ENCODE measurements at places on chromosomes 12 and 14.

GRCh38 chr12:22731236-22731635 is 106.3 kb downstream of the ETNK1 start:
- DNase-seq = no peak

DNA sequence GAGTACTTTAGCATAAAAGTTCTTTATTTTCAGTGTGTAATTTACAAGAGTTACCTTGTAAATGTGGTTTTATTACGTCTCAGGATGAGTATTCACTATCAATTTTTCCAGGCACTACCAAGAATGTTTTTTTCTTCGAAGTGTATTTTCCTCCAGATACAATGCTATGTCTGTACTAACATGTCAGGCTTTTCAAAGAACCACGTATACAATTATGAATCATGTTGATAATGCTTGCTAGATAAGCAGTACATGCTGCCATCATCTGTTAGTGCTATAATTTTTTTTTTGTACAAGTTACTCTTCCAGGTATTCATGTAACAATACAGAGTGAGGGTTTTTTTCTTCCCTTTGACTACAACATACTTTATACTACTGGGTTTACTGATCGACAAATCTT is 5.6 kb upstream of the KANSL2 start:
- no peak for DNase-seq

DNA sequence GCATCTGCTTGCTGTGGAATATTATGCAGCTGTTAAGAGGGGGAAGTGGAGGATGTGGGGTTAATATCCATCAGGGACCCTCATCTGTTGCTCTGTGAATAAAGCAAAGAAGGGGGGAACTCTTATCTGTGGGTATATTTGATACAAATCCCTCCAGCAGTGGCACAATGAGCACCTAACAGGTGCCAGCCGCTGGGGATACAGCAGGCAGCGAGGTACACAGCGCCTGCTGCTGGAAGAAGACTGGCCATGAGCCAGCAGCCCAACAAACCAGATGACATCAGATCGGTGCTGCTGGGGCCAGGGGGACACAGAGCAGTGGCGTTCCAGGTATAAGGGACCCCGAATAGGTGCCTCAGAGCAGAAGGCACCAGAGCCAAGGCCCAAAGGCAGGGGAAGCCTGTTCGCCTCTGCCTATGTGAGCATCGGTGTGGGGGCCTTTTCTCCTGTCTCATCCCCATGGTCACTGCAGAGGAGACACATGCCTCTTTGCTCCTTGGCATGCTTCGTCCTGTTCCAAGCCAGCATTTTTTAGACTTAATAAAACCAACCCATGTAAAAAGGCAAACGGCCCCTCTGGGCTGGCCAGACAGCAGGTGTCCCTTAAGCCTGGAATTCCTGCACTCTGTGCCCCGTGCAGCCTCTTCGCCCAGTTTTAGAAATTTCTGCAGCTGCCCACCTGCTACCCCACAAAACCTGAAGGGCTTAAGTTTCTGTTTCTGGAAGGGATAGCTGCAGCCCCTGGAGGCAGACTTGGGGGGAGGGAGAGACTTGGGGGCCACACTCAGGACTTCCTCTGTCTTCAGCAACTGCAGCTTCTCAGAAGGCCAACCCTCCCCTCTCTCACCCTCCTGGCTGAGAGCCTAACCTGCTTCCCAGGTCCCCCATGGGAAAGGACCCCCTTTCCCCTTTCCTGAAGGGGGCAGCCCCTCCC is 1.6 kb upstream of the CKB start:
- peak; percentile 69 for DNase-seq

- no peak for DNase-seq
These were observed 33.5 kb upstream of the ARHGAP5 start for GRCh38 chr14:32043624-32044023.

DNA sequence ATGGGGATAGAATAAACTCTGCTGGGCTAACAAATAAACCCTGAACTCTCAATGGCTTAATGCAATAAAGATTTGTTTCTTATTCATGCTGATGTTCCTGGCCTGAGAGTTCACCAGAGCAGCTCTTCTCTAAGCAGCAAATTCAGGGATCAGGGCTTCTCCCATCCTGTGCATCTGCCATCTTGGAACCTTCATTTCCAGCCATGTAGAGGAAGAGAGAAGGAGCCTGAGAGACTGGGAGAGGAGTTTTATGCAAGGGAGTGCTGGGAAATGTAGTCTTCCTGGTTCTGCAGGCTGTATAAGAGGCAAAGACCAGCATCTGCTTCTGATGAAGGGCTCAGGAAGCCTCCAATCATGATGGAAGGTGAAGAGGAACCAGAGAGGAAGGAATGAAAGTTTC is 20.6 kb upstream of the APOLD1 start:
- DNase-seq = no peak

- peak; percentile 88 for DNase-seq
These were observed 39.6 kb downstream of the TEAD4 start for GRCh38 chr12:2998789-2999264.

Data from H7 (cell line).